ENCODE measurements at places on chromosomes 5 and 9.
A peak's percentile ranks its signal among the peaks of the same experiment; 100 is the strongest.

GRCh38 chr5:94754824-94755223 is 136.4 kb downstream of the SLF1 start:
- no peak for DNase-seq

DNA sequence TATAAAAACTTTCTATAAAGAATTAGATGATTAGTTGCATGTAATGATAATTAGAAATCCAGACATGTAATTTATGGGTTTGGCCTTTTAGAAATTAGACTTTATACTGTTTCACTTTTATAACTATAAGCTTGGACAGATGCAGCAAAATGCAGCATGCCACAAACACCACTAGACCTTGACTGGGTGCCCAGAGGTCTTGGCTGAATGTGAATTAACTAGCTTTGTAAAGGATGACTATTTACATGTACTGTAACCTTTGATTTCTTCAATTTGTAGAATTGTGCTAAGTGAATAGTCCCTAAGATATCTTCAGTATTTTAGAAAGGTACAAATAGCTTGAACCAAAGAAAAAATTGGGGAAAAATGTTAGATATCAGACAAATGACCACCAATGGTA is 2168.1 kb downstream of the MAT2B start:
- no peak for DNase-seq

DNA sequence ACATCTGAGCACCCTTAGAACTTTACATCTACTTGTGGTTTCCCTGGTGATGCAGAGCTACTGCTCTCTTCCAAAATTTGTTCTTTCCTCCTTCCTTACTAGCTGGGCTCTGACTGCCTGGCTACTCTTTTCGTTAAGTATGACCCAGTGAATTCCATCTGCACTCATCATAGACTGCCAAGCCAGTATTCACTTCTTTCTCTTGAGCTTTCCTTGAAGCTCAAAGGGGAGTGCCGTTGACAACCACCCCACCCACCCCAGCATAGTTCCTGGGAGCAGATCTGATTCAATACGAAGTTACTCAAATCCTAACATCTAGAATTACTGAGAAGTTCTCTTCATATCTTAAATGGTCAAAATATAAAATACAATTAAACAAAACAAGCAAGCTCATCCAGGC is 190.5 kb downstream of the ADAMTS12 start:
- no peak for DNase-seq

- peak; percentile 26 for DNase-seq
These were observed at the start of gene MCC for GRCh38 chr5:113487781-113488644. Gene MCC (minus strand): TSS chr5:113488453.

DNA sequence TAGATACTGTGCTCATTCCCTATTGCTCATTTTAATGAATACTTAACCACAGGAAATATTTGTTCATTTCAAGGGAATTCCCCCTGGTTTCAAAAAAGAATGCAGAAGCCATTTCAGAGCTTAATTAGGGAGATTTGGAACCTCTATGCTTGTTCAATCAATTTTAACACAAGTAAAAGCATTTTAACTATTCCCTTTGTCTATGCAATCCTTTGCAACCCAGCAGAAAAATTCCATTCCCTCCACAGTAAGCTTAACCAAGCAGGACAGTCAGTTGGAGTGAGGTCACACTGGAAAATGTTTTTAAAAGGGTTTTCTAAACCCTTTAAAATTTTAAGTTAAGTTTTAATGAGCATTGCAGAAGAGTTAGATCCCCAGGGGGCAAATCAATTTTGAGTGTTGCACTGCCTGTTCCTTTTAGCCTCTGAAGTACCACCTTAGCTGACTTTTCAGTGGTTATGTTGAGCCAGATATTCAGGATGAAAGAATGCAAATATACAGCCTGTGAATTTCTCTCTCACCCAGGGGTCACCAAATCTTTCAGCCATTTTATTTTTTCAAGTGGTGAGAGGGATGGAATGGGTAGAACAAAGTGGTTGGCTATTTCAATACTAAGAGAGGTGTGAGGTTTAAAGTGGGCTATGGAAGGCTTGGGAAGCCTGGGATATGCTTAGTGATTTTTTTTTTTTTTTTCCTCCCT is 356.2 kb upstream of the NUDT12 start:
- DNase-seq: no peak

DNA sequence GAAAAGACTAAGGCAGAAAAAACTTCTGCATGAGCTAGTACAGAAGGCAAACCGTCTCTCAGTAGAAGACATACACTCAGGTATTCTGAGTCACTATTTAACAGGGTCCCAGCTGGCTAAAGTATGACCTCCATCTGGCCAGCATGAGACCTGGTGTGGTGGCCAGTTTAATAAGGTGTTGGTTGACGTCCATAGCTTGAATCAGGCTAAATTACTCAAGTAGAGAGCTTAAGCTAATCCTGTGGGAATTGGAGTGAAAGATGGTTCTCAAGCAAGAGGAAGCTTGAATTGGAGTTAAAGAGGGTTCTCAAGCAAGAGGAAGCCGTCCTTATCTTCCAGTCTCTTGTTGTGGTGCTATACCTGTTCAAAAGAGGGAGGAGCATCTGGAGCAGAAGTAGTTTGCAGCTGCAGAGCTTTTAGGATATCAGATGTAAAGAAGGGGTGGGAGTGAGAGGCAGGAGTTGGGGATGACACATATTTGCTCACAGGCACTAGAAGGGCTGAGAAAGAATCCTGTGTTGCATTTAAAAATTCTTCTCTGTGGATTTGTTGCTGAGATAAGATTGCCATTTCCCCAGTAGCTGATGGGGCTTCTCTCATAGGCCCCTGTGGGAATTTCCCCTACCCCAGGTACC is 136.1 kb upstream of the RUSC2 start:
- no peak for DNase-seq

DNA sequence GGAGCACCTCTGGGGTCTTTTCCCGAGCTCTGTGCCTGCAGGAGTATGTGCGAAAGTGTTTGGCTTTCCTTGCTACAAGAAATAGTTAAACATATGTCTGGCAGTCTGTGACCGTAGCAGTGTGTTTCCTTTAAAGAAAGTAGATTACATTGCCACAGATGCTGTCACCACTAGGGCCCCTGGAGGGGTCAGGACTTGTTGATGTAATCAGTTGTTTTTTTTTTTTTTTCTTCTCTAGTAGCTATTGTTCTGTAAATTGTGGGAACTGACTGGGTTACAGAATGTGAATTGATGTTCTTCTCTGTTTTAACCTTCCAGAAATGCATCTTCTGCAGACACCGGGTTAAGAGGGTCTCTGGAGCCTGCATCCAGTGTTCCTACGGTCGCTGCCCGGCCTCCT is 345.6 kb downstream of the KDM4C start:
- no peak for DNase-seq

DNA sequence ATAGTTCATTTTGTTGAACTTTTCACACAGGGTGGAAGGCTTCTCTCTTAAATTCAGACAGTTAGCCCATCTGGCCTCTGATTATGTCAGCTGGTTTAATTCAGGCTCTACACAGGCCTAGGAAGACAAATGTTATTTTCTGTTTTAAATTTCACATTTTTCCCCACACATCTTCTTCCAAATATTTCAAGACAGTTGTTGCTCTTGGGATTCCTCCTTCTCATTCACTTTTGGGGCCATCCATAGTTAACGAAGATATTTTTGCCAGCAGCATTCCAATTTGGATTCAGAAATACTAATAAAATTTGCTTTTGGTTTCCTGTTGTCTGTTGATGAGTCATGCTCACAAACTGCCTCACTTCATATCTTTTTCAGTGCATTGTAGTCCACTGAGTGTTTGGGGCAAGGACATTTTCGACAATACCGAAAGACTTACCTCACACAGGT is 475.4 kb downstream of the DMAC1 start:
- DNase-seq: no peak

GRCh38 chr9:37053684-37054362 is 19.8 kb upstream of the PAX5 start:
- no peak for DNase-seq

GRCh38 chr5:65907135-65907534 is 19.2 kb upstream of the ERBIN start:
- DNase-seq: no peak

GRCh38 chr5:157161996-157162395 is 4.1 kb downstream of the GARIN3 start:
- DNase-seq: no peak

DNA sequence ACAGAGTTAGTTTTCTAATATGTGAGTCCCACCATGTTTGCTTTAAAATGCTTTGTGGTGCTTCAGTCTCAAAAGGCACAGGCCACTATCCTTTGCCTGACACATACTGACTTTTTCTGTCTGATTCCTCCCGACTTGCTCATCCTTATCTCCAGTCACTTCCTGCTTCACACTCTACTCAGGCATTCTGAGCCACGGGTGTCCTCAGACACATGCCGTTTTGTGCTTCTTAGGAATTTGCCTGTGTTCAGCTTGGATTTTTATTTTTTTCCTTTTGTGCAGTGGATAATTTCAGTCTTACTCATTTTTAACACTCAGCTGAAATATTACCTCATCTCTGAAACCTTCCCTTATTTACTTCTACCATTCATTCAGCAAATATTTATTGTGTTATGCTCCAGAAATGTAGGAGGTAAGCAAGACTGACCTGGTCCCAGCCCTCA is 54.1 kb downstream of the MAN2A1 start:
- no peak for DNase-seq

DNA sequence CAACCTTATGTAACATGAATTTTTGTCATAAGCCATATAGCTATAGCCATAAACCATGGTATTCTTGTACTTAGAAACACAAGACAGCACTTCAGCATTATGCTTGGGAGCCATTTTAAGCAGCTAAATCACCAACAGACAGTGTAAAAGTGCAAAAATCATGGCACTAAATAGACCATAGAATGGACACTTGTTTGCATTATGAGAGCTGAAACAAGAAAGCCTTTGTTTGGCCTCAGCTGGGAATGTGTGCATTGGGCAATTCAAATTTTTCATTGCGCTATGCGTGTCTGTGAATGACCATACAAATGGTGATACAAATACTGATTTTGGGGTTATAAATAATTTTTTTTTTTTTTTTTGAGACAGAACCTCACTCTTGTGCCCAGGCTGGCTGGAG is 23.7 kb downstream of the KDM4C start:
- DNase-seq: no peak

DNA sequence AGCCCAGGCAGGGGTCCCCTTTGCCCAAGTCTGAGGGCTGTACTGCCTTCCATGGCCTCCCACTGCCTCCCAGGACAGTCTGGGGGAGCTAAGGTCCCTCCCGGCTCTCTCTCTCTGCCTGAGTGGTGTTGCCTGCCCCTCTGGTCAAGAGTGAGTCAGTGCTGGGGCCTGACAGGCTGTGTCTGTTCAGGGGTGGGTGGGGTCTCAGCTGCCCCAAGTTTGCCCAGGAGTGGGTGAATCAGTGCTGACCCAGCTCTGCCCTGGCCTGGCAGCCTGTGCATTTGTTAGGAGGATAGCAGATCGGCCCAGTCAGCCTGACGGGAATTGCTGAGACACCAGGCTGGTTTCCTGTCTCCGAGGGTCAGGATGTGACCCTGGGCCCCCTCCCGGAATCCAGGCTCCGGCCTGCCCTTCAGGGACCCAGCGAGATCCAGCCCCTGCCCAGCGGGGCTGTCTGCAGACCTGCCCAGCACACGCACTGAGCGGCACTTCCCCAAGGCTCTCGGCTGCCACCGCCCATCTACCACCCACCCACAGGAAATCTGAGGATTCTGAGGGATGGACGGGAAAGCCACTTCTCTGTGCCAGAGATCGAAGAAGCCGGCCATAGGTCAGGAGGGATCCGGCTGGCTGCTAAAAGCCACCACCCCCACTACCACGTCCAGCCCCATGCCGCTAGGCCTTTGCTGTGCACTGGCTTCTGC is 15.9 kb downstream of the ENG start:
- no peak for DNase-seq

GRCh38 chr5:112823656-112824055 is 37.4 kb upstream of the SRP19 start:
- DNase-seq: no peak

- no peak for DNase-seq
These were observed 100.4 kb downstream of the NFIB start for GRCh38 chr9:14213504-14213903.

DNA sequence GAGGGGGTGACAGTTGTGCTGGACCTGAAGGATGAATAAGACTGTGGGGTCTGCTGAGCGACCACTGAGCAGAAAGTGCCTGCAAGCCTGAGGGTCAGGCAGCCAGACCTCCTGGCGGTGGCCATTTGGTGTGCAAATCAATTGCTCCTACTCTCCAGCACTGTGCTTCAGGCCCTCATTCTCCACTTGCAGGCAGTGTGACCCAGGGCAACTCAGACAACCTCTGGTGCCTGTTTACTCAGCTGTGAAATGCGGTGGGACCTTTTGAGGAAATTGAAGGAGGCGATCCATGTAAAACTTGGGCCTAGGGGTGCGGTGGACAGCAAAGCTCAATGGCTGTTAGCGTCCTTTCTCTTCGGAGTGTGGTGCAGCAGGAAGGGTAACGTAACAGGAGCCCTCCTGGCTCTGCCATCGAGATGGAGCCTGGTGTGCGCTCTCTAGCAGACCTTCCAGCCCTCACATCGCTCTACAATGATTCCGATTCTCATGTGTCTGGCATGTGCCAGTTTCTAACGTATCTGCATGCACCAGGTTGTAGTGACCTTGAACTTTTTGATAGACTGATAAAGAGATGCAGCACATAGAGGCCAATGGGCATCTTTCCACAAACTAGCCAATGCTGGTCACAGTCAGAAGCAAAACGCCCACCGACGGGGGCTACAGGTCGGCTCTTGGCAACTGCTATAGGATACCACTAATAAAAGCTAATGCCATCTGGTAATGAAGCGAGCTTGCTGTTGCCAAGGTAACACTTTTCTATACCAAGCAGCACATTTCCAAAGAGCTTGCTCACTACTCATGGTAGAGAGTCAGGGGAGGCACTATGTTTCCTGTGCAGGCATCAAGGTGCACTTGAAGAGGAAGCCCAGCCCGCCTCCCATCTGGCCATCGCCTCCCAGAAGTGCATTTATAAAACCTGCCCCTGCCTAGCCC is 159.7 kb upstream of the RAPGEF1 start:
- no peak for DNase-seq

DNA sequence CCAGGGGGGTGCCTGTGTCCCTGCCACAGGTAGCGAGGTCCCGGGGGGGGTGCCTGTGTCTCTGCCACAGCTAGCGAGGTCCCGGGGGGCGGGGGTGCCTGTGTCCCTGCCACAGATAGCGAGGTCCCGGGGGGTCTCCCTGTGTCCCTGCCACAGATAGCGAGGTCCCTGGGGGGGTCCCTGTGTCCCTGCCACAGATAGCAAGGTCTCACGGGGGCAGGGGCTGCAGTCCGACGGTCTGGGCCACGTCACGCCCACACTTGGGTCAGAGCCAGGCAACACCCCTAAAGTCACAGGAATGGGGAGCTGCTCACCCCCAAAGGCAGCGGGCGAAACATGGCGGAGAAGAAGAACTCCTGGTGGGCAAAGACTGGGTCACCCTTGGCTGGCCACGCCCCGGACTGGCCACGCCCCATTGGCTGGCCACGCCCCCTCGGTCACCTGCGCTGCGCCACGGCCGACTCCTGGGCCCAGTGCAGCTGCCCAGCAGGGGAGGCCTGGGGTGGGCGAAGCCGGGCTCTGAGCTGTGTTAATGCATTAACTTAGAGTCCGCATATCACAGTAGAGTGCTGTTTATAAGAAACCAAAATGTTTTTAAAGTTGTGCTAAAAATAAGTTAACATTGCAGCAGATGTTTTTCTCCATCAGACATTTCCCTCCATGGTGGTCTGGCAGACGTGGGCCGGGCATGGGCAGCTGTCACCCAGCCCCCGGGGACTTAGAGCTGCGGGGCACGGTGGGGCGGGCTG is 7.0 kb downstream of the NOXA1 start:
- DNase-seq: no peak

GRCh38 chr5:633501-633955 is 21.4 kb downstream of the CEP72 start:
- no peak for DNase-seq

GRCh38 chr5:28499766-28500290 is 1461.4 kb upstream of the CDH9 start:
- no peak for DNase-seq

Measured in stimulated activated CD4-positive, alpha-beta T cell treated with anti-CD3 and anti-CD28 coated beads, Interleukin-4, amount 100 ng/mL, for 48 hours (primary cell).